Endothelial cell of coronary artery (primary cell): ENCODE measurements at places on chromosomes 1 and 21. TPM values are rescaled to one million over a fixed set of nuclear protein-coding genes. Genes with fewer than 3 reads are reported as not detected.

The CD1B gene
- total RNA-seq, result not detected in 2 replicates

The CD160 gene
- total RNA-seq, result not detected in 2 replicates

The DEPDC1 gene
- total RNA-seq, result 5.6 and 18.9 TPM in 2 replicates

The TOMM40L gene
- 16.8 and 17.5 TPM in 2 replicates for total RNA-seq

The C1orf232 gene
- total RNA-seq, result not detected in 2 replicates

The COL11A1 gene
- total RNA-seq, result 0.09 TPM in 1 of 2 replicates, not detected in the other

The OR2L13 gene
- total RNA-seq, result not detected in 2 replicates

The LRRIQ3 gene
- 0.09 and 0.63 TPM in 2 replicates for total RNA-seq

The SPATA21 gene
- not detected in 2 replicates for total RNA-seq

The C1orf210 gene
- not detected in 2 replicates for total RNA-seq

The SPATA46 gene
- total RNA-seq, result not detected in 2 replicates

The SEC22B gene
- 25.4 and 28.9 TPM in 2 replicates for total RNA-seq

The FMOD gene
- total RNA-seq, result 0.47 TPM in 1 of 2 replicates, not detected in the other
